ENCODE measurements at places on chromosomes 16 and 17.
A peak's percentile ranks its signal among the peaks of the same experiment; 100 is the strongest.

DNA sequence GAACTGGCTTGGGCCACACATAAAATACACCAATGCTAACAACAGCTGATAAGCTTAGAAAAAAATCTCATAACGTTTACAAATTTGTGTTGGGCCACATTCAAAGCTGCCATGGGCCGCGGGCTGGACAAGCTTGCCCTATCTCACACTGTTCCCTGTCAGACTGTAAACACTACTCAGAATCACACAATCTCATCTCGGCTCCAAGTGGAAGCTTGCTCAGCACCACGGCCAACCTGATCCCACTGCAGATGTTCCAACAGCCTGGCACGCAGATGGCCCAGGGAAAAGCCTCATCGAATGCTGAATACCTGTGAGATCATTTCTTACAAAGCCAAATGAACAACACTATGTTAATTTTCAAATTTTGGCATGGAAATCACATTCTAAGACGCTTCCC, 125.8 kb downstream of the ANKRD11 start:
- H3K36me3 ChIP-seq, result no peaks in the 10 kb centered on the region
- H3K4me3 ChIP-seq, result no peak overlapping the region
- peak overlapping the region; percentile 95 for H3K27ac ChIP-seq
- DNase-seq, result no peak
- H3K27me3 ChIP-seq, result peaks cover 3% of the 10 kb centered on the region

DNA sequence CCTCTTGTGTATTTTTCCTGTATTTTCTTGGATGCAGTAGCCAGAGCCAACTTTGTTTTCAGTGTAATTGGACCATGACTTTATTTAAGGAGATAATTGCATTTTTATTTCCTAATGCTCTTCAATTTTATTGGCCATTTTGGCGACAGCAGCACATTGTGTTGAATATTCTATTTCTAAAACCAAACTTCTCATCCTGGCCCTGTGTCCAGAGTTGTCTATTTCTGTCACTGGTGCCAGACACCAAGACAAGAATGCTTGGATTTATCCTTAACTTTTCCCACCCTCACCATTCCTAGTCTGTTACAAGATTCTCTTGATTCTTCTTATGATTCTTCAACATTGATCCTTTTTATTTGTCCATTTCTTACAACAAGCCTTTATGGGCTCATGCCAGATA, 37.1 kb downstream of the ARHGAP44 start:
- H3K4me1 ChIP-seq, result no peaks in the 10 kb centered on the region
- no peak for DNase-seq
- no peak overlapping the region for H3K27ac ChIP-seq
- H3K4me3 ChIP-seq, result no peak overlapping the region
- H3K27me3 ChIP-seq, result no peaks in the 10 kb centered on the region

DNA sequence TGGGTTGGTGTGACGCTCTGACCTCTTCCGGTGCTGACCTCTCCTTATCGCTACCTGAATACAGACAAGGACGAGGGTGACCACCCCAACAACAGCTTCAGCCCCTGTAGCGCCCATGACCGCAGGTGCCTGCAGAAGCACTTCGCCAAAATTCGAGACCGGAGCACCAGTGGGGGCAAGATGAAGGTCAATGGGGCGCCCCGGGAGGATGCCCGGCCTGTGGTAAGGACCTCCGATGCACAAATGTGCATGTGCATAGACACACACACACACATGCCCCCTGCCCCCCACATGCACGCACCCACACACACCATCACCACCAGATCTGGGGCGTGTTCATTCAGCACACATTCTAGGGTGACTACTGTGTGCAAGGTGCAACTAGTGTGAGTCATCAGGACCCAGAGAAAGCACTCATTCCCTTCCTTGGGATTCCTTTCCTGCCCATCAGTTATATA, 9.7 kb downstream of the IGFBP4 start:
- H3K27me3 ChIP-seq, result peaks cover 10% of the 10 kb centered on the region
- H3K4me3 ChIP-seq, result no peak overlapping the region
- H3K36me3 ChIP-seq, result peaks cover 46% of the 10 kb centered on the region

- H3K27ac ChIP-seq, result peak overlapping the region; percentile 66
- H3K36me3 ChIP-seq, result peaks cover 24% of the 10 kb centered on the region
- no peak overlapping the region for H3K4me3 ChIP-seq
- no peaks in the 10 kb centered on the region for H3K27me3 ChIP-seq
- no peak for DNase-seq
- peaks cover 13% of the 10 kb centered on the region for H3K4me1 ChIP-seq
These were observed 50.2 kb downstream of the PDPK1 start for GRCh38 chr16:2587891-2588565.

DNA sequence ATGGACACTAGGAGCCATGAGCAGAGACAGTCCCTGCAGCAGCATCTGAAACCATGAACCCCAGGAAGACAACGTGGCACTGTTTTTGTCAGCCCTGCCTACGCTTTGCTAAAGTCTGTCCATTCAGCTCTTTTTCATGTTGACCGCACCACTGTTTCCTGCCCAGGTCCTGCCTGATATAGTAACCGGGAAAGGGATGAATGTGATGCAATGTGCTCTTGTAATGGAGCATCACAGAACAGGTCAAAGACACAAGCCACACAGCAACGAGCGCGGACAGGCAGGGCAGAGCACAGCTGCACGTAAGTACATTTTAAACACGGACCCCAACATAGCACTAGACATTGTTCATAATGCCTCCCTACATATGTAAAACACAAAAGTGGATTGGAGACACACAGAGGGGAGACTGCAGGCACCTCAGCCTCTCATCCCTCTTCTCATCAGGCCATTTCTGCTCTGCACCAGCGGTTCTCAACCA, 16.9 kb upstream of the TNFRSF13B start:
- peaks cover 9% of the 10 kb centered on the region for H3K4me1 ChIP-seq
- peaks cover 3% of the 10 kb centered on the region for H3K27me3 ChIP-seq
- no peak overlapping the region for H3K27ac ChIP-seq
- H3K4me3 ChIP-seq, result no peak overlapping the region

- no peaks in the 10 kb centered on the region for H3K36me3 ChIP-seq
- H3K4me3 ChIP-seq, result no peak overlapping the region
- no peak overlapping the region for H3K27ac ChIP-seq
- DNase-seq, result no peak
- peaks cover 23% of the 10 kb centered on the region for H3K4me1 ChIP-seq
These were observed 428.8 kb downstream of the WWOX start for GRCh38 chr16:78528265-78528664.

GRCh38 chr17:21294321-21295035, 10.0 kb downstream of the MAP2K3 start:
- H3K4me1 ChIP-seq, result peaks cover 14% of the 10 kb centered on the region
- peaks cover 5% of the 10 kb centered on the region for H3K27me3 ChIP-seq
- H3K4me3 ChIP-seq, result no peak overlapping the region
- H3K36me3 ChIP-seq, result peaks cover 5% of the 10 kb centered on the region
- DNase-seq, result no peak

Measured in nephron progenitor cell (in vitro differentiated cells).